ENCODE measurements at places on chromosomes 13 and 19.
A peak's percentile ranks its signal among the peaks of the same experiment; 100 is the strongest.

DNA sequence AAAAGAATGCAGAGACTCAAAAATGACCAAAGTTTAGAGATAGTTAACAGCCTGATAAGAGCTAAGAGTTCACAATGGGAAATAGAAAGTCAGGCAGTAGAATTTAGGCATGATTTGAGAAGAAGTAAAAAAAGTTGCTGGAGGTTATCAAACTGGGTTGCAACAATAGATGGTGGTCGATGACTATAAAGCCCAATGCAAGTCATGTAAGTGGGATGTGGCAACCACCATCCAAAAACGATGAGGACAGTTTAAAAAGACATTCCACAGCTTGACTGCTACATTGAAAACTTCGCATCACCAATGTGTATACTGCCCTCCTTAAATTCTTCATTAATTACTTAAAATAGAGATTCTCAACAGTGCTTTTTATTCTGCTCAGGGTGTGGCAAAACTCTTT is 19.7 kb downstream of the ELF1 start:
- no peak for DNase-seq

- no peak for DNase-seq
These were observed 18.7 kb upstream of the ATXN8OS start for GRCh38 chr13:70088926-70089325.

GRCh38 chr13:32246468-32246867 is 68.7 kb downstream of the ZAR1L start:
- peak; percentile 10 for DNase-seq

DNA sequence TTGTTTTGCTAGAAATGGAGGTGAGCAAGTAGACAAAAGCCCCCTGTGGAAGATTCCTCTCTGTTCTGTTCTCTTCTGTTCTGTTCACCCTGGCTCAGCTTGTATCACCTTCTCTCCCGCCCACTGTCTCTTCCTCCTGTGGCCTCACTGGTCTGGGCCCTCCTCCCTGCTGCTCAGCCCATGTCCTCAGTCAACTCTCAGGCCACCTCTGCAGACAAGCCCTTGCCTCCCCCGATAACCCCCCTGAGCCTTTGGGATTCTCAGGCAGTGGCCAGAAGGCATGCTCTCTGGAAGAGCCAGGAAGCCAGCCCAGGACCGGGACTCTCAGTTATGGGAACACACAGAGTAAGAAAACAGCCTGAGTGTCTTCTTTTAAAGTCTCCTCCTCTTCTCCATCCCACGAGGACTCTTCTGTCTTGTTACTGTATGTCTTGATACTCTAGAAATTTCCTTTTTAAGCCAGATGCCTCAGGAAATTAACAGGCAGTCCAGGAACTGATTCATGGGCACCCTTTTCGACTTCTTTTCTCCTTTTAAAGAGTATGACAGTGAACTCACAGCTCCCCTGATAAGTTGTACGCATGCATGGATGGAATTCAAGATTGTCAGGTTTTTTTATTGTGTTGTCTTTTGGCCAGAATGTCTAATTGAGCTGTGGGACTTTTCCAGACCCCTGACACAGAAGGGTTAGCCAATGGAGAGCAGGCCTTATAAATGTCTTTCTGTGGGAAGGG is 33.7 kb downstream of the SHISA2 start:
- no peak for DNase-seq

DNA sequence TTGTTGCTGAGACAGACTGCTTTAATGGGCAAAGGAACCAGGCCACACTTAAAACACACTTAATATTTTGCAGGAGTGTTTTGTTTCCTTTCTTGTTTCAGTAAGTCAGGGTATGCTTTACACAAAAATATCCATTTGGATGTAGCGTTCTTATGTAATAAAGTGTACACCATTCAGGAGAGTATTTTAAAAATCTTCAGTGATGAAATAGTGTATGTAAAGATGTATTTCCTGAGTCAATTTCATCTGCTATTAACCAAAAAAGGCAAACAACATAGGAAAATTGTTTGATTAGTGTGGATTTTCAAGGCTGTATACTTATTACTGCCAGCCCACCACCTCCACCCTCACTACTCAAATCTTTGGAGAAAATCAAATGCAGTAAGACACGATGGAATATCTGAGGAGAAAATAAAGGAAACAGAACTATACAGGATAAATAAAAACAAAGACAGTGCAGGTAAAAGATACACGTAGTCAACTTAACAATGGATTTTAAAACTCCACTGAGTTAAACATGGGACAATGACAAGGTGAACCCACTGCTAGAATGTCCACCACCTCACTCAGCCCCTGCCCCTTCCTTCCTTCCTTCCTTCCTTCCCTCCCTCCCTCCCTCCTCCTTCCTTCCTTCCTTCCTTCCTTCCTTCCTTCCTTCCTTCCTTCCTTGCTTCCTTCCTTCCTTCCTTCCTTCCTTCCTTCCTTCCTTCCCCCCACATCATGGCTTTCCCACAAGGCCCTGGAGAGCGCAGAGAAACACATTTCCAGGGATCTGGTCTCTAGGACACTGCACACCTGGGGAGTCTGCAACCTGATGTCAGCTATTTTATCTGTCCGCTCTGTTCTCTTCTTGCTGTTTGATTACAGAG is 360.3 kb downstream of the IRS2 start:
- DNase-seq, result no peak

DNA sequence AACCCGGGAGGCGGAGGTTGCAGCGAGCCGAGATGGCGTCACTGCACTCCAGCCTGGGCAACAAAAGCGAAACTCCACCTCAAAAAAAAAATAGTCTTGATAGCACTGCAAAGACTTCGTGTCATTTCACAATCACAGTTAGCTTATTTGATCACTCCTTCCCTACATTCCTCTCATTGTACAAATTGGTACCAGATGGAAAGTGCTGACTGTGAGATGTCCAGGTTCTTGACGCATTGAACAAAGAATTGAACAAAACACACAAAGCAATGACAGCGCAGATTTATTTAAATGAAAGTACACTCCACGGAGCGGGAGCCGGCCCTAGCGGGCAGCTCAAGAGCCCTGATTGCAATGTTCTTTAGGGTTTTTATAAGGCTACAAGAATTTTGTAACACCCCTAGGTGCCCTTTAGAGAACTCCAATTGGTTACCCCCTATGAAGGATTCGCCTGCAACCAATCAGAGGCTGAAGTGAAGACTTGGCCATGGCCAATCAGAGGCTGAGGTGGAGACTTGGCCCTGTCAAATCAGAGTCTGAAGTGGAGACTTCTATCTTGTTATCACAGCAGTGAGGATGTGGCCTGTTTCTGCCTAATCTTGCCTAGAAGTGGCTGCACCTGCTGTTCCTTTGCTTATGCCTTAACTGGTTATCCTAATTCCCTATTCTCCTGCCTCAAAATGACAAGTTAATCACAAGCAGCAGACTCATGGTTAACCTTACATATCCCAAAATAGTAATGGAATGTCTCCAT is 16.7 kb downstream of the ZNF556 start:
- DNase-seq, result peak; percentile 29

- peak; percentile 99 for DNase-seq
These were observed 4.9 kb downstream of the ADAMTSL5 start for GRCh38 chr19:1507763-1508506.

- no peak for DNase-seq
These were observed 101.3 kb downstream of the AKAP11 start for GRCh38 chr13:42373048-42373812.

- no peak for DNase-seq
These were observed 19.9 kb upstream of the GDF15 start for GRCh38 chr19:18366021-18366435.

DNA sequence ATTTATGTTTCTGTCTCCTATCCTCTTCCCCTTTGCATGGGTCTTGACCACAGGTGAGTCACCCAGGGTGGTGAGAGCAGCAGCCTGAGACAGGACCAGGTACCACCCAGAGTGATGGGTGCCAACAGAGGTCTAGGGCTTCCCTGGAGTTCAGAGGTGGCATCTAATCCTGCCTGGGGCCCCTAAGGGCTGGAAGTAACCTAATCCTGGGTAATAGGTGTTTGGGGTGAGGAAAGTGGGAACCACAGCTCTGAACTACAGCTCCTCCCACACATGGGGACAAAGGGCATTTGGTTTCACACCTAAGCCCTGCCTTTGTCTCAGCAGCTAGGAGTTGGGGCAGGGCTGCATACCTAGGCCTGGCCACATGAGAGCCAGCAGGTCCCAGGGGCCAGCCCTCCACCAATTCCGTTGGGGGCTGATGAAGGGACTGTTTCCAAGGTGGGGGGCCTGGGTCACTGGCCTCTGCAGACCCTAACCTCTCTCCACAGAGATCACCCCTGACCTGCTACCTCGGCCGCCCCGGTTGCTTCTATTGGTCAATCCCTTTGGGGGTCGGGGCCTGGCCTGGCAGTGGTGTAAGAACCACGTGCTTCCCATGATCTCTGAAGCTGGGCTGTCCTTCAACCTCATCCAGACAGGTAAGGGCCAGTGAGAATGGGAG is 8.0 kb downstream of the SPHK2 start:
- no peak for DNase-seq

- DNase-seq, result no peak
These were observed 79.2 kb downstream of the UBL3 start for GRCh38 chr13:29771247-29771646.

DNA sequence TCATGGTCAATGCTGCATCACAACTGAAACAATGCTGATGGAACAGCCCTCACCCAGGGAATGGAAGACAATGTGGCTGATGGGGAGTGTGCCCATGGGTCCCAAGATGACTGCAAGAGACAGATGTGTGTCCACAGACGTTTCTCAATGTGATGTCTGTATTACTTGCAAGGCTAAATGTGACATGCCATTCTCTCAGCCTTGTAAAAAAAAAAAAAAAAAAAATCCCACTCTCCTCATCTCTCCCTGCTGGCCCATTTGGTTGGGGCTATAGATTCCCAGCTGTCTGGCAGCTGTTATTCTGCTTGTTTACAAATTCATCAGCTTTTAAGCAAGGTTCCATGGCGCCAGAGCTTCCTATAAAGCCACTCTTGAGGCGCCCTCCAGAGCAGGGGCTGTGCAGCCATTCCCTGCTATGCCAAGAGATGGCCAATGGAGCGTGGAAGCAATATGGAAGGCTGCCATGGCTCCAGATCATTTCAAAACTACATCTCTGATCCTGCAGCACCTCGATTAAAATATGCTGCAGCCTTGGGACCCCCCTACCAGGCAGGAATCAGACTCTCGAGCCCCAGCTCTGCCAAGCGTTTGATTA is 294.8 kb downstream of the FOXO1 start:
- DNase-seq, result peak; percentile 84

- no peak for DNase-seq
These were observed 4.2 kb downstream of the ADGRE5 start for GRCh38 chr19:14385492-14385891.

- no peak for DNase-seq
These were observed at the start of gene CHST8 for GRCh38 chr19:33621811-33622504. Gene CHST8, plus strand, starts transcription at chr19:33621953. Its CDS starts 67,309 bp downstream, at chr19:33689262.

DNA sequence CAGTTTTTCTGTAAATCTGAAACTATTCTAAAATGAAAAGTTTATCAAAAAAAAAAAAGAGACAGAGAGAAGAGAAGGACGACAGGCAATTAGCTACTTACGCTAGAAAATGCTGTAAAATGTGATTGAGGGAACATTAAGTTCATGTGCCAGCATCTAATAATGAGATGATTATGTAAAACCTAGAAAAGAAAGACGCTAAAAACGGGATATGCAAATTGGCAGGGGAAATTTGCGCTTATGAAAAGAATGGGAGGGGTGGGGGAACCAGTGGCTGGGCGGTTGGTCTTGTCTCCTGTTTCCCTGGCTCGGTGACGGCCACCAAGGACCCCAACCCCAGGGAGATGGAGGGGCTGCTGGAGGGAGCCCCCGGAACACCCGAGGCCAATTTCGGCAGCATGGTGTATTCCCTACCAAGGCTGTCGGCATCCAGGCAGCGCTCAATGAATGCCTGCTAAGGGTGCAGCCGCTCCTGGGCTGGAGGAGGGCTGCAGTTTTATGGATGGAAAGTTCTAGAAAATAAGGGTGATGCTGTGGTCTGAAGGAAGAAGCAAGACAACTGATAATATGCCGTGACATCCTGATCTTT is 34.2 kb downstream of the GNG7 start:
- DNase-seq, result no peak

DNA sequence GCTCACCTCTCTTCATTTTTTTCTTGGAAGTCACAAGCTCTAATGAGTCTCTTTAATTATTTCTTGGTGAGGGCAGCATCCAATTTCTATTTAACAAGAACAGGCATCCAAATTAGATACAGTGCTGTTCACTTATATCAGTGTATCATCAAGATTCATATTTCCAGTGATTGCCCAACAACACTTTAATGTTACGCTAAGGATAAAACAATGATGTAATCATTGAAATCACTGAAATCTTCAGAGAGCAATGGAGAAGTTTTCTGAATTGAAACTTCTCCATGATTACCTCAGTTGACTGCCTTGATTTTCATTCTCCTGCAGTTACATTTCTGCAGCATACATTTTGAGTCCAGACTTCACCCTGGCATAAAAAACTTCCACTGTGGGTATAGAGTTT is 17.1 kb upstream of the LRCH1 start:
- DNase-seq, result no peak

Measured in NCI-H446 (cell line).